ENCODE measurements at places on chromosomes 2 and 18.

DNA sequence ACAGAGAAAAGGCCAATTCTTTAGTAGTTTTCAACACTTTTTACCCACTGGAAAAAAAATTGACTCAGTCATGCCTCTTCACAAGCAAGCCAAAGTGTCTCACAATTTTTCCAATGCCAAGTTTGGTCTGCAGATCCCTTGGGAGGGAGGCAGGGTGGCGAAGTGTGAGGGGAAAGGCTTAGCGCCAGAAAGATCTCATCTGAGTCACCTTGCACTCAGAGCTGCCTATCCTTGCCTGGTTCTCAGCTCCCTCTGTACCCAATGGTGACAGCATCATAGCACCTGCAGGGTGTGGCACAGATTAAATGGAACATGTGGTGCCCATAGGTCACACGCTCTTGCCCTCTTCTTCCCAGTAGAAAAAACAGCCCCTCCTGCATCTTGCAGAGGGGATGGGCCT, 55.2 kb upstream of the GYPC start:
- DNase-seq, result no peak

- no peak for DNase-seq
Observed at GRCh38 chr2:215929602-215930335, 83.6 kb downstream of the MREG start.

DNA sequence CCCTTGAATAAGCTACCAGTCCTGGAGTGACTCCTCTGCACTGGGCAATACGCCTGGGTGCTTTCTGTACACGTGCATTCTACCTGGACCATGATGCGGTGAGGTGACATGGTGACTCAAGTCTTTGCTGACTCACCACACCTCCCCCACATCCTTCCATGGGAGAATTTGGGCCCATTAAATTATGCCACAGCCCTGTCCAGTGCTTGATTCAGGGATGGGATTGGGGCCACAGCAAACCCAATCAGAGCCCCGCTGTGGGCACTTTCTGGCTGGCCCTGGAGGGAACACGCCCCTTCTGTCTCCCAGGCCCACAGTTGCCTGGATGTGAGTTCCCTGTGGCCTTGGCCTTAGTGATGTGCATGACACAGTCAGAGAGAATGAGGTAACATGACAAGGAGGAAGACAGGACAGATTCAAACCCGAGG, 86.9 kb downstream of the LRRC30 start:
- no peak for DNase-seq

- no peak for DNase-seq
Observed at GRCh38 chr2:134079373-134079772, 174.5 kb upstream of the MGAT5 start.

DNA sequence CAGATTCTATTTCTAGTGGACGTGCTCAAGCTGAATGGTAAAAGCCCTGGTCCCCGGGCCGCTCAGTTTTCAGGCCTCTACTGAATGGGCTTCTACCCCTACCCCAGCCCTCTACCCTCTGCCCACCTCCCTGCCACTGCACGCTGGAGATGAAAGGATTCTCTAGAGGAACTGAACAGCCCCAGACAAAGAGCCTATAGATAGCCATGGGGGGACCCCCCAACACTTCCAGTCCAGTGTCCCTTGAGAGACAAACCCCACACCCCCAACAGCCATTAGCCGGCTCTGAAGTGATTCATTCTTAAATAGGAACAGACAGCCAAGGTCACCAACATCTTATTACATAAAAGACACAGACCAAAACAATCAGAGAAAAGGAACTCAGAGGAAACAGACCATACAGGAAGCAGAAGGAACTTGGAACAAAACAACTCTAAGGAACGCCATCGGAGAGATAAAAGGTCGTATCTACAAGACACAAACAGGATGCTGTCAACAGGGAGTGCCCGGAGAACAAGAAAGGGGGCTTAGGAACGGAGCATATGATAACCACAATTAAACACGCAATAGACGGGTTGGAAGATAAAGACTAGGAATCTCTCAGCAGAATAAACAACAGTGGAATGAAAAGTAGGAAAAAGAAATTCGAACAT, 23.5 kb downstream of the TMEM37 start:
- DNase-seq, result no peak

- DNase-seq, result no peak
Observed at GRCh38 chr2:9299161-9300100, 92.8 kb downstream of the ASAP2 start.

GRCh38 chr18:23163786-23164533, 28.7 kb downstream of the CABLES1 start:
- DNase-seq, result no peak

- no peak for DNase-seq
Observed at GRCh38 chr2:80105015-80105640, 199.4 kb downstream of the LRRTM1 start.

DNA sequence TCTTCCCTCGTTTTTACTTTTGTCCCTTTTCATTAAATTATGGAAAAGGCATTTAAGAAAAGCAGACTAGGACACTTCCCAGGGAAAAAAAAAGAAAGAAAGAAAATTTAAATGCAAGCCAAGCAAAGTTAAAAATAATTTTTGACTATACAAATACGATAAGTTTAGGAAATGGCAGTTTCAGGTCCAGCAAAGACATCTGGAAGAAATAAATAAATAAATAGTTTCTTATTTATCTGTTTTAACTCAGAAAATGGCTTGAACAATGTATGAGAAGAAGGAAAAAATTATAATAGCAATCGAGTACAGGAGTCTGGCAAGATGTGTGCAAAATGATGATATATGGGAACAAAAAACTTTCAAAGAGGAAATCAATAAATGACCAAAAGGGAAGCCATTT, 114.6 kb upstream of the NCKAP5 start:
- no peak for DNase-seq

DNA sequence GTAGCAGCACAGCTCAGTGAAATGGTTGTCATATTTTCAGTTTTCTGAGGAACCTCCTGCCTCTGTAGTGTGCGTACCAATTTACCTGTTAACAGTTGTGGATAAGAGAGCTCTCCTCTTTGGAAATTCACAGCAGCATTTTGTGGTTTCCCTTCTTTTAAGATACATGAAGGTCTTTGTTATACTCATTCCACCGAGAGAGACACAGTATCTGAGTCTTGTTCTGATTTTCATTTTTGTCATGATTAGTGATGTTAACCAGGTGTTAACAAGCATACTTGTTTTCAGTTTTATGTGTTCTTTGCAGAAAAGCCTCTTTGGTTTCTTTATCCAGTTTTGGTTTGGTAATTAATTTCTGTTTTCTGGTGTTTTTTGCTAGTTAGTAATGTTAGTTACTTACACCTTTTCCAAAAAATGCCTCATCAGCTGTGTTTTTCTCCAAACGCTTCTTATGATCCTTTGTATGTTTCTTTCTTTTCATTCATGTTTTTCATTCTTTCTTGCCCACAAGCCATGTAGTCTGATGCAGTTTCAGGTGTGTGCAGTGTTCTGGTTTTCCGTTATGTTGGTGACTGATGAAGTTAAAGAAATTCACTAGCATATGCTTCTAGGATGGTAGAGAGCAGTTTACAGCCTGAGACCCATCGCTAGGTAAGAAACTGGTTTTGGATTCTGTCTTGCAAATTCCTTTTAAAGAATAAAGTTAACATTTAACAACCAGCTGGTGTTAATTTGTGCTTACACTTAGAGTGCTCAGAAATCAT, 30.1 kb downstream of the CCDC74A start:
- no peak for DNase-seq

DNA sequence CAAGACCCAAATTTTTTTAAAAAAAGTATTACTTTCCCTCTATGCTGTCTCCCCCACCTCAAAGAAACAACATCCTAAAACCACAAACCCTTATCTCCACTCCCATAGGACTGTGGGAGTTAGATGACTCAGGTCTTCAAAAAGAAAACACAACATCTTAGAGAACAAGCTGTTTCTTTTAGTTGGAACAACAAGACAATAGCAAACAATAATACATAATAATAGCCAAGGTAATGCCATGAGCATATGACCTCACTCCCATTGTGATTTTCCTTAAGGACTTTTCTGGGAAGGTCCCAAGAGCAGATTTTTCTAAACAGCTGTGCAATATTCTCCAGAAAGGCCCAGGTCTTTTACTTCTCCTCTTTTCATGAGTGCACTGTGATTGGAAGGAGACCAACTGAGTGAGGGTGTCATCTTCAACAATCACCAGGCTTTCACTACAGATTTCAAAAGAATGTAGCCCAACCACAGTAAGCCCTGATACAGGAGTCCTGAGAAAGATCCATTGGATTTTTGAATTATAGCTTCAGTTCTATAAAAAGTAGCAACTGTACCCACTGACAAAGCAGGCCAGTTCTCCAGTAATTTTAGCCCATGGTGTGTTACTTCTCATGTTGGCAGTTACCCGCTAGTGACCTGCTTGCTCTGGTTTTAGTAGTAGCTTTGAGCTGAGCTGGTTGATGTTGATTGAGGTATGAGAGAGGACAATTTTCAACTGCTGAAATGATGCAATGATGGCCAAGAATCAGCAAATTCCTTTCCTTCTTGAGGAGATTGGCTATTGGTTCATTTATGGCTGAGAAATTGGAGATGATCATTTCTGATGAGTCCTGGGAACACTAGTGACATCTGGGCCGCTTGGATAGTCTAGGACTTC, 144.5 kb upstream of the TCF4 start:
- DNase-seq, result no peak

DNA sequence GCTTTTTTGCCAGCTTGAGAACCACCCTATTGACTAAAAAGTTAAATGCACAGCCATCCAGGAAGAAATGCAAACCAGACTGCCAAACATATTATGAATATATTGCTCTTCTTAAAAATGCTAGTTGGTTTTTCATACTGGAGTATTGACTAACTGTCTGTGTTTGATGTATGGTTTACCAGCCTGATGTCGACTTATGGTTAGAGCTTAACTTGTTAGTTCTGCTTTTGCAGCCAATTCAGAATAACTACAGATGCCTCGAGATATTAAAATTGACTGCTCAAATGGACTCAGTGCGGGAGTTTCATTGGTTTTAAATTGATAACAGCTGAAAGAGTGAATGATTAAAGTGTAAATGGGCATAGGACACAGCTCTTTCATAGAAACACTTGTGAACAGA, 369.8 kb downstream of the ARHGAP15 start:
- no peak for DNase-seq

DNA sequence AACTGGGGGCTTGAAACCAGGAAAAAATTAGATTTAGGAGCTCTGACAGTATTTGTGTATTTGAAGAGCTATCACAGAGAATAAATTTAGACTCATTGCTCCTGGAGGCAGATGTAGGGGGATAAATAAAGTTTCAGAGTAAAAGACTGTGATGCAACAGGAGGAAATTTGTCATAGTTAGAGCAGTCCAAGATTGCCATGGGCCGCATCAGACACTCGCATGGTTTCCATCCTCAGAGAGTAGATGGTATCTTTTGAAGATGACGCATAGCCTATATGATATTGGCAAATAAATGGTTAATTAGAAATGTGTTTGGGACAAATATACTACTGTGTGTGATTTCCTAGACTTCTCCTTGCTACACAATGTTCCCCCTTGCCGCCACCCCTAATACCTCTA, 170.5 kb downstream of the FTCDNL1 start:
- DNase-seq, result no peak

DNA sequence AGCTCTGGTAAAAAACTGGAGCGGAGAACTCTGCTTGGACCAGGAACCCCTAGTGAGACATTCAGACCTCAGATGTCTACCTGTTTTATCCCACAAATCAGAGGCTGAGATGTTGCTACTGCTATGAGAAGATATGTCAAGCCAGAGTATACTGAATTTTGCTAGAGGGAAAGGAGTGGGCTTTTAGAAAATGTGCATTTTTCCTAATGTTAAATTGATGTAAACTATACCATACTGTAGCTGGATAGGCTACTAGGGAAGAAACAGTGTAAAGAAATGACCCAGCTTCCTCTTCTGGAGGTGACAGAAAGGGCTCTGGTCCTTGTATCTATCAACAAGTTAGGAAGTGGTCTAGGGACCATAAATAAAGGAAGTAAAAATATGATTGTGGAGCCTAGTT, 65.0 kb downstream of the SLC39A10 start:
- DNase-seq, result no peak

- no peak for DNase-seq
Observed at GRCh38 chr2:175181877-175182308, 383 bp upstream of the ATP5MC3 start.

- DNase-seq, result no peak
Observed at GRCh38 chr2:60899230-60899891, 18.0 kb downstream of the REL start.

GRCh38 chr2:72106978-72107377, 40.7 kb downstream of the CYP26B1 start:
- DNase-seq, result no peak

GRCh38 chr2:226478109-226478809, 321.4 kb downstream of the IRS1 start:
- no peak for DNase-seq

- DNase-seq, result no peak
Observed at GRCh38 chr18:23314672-23315071, 138.4 kb upstream of the RIOK3 start.

- no peak for DNase-seq
Observed at GRCh38 chr2:96386470-96386869, 50.9 kb downstream of the NCAPH start.

DNA sequence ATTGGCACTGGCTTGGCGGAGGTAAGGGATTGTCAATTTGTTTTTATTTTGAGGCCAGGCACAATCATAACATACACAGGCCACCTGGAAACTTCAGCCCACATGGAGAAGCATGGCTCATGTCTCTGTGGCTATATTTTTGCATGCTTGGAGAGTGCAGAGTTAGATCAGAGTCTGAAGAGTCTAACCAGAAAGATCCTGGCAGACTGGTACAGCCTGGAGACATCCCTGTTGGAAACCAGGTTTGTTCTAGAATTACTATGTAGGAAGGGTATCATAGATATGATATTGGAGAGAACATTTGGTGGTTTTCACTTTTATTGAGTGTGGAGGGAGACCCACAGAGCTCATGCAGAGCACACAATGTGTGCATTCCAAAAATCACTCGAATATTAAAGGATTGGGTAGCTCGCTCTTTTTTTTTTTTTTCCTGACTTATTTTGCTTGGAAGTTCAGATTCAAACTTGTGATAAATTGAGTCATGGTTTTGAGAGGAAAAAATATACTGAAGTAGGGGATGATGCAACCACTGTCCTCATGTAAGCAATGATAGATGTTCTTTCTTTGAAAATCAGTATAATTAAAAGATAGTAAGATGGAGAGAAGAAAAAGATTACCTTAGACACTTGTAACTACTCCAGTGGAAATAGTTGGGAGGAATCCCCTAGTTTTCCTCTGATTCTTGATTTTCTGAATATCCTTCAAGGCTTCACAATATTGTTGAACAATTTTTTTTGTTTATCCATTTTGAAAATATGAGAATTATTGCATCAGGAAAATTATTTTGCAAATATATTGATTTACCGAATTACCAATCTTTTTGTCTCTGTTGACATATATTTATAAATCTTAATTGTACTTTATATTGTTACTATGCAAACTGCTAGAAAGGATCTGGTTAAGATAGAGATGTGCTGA, 185.7 kb upstream of the ZEB2 start:
- no peak for DNase-seq

Data from activated T-helper 1 cell treated with Interleukin-2 at 50 U/mL for 16 hours (primary cell).